HFFc6 (cell line): ENCODE measurements at places on chromosomes 6 and 20.

DNA sequence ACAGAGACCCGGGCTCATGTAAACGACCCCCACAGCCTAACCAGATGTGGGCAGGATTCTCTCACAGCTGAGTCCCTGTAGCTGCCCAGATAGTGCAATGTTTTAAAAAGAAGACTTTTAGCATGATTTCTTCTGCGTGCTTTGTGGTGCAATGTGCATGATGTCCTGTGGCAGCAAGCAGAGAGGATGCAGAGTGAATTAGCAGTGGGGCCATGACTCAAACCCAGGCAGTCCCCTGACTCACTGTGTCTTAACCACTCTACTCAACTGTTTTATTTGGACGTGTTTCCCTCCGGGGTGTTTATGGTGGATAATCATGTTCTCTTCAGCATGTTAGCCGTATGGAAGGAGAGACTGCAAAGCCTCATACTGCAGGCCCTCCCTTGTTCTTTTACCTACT, 247.9 kb downstream of the SLC24A3 start:
- DNase-seq, result no peak

DNA sequence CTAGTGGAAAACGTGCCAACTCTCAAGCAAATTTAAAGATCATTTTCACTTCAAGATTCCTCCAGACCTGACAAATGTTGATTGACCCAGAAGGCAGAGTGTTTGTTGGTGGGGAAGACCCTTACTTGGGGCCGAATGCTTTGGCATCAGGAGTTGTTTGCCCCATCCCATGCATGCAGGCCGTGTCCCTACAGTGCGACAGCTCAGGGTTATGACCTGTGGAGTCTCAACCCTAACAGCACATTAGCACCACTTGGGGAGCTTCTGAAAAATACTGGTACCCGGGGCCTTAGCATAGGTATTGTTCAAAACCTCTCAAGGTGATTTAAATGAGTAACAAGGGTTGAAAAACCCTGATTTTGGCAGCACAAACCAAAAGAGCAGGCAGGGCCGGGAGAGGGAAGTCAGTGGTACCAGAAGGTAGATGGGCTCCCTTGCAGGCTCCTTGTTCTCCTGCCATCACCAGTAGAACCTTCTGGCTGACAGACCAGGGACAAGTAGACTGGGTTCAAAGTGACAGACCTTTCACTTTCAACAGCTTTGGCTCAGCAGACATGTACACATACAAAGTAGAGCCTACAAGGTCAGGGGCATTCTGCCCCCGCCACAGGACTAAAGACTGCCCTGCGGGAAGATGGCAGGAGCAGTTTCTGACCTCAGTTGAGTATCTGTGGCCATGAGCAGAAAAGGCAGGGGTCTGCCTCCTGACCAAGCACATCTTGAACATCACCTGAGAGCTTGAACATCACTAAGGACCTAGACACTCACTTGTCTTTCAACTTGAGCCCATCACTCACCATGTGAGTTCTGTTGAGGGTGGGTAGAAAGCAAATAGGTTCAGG, 39.6 kb downstream of the PLCG1 start:
- DNase-seq, result no peak

GRCh38 chr6:17167327-17167979, 65.6 kb downstream of the STMND1 start:
- peak; percentile 43 for DNase-seq

GRCh38 chr6:81734081-81734480, 18.4 kb downstream of the TENT5A start:
- no peak for DNase-seq

DNA sequence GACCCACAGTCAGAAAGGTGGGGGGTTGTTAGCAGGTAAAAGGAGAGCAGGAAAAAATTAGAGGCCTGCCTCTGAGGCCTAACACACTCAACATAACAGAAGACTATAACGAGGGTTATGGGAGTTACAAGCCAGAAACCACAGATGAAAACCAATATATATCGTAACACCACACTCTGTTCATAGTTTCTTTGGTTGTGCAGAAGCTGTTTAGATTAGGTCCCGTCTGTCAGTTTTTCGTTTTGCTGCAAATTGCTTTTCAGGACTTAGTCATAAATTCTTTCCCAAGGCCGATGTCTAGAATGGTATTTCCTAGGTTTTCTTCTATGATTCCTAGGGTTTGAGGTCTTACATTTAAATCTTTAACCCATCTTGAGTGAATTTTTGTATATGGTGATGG, 3.7 kb upstream of the MAP3K5 start:
- no peak for DNase-seq

GRCh38 chr6:166478782-166479592, 96.2 kb upstream of the MPC1 start:
- DNase-seq, result no peak

- peak; percentile 94 for DNase-seq
Observed at GRCh38 chr20:41177636-41178035, 40.3 kb downstream of the PLCG1 start.

GRCh38 chr6:170075659-170076223, 215.1 kb downstream of the DLL1 start:
- DNase-seq, result no peak
